ENCODE measurements at places on chromosomes 11 and 22. TPM values are rescaled to one million over a fixed set of nuclear protein-coding genes. Genes with fewer than 3 reads are reported as not detected.
A peak's percentile ranks its signal among the peaks of the same experiment; 100 is the strongest.

DNA sequence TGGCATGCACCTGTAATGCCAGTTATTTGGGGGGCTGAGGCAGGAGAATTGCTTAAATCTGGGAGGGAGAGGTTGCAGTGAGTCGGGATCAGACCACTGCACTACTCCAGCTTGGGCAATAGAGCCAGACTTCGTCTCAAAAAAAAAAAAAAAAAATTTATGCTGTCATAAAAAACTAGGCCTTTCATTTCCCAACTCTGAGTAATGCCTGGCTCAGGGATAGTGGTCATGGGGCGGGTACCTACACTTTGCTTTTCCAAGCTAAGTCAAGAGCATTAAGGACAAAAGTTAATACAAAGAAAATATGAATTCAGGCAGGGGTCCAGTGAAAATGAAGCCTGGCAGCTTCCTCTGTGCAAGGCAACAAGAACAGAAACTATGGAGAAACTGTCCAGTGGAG lies 16.3 kb downstream of the CPSF7 start:
- no peak for DNase-seq

GRCh38 chr22:19741053-19741452 lies 17.7 kb downstream of the GP1BB start:
- no peak for DNase-seq

DNA sequence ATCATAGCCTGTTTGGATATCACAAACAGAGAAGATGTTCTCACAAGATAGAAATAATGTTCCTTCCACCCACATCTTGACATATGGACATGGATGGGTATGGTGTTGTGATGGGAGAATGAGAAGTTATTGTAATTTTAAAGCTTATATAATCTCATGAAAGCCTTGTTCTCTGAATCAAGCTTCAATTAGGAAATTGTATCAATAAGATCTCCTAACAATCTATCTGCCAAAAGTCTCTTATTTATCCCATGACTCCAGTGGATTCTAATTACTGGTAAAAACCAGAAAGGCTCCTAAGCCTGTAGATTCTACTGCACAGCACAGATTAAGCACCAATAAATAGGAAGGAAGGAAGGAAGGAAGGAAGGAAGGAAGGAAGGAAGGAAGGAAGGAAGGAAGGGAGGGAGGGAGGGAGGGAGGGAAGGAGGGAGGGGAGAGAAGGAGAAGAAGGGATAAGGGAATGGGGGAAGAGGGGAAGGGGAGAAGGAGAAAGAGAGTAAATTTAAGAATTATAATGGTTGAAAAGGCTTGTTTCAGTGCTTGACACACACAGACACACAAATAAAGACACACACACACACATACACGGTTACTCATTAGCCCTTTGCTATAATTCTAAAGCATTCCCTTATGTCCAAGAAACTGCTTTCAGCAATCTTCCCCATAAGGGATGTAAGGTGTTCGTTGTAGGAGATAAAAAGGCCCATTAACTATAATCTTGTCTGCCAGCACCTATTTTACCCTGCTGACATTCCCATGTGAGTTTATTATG lies 258.0 kb upstream of the API5 start:
- DNase-seq = no peak

- DNase-seq = no peak
These were observed 20.9 kb upstream of the DGCR8 start for GRCh38 chr22:20058989-20059770.

GRCh38 chr11:73327812-73328364 lies 19.8 kb downstream of the ARHGEF17 start:
- no peak for DNase-seq

GRCh38 chr11:45580399-45580798 lies 85.0 kb downstream of the CHST1 start:
- DNase-seq = peak; percentile 79

DNA sequence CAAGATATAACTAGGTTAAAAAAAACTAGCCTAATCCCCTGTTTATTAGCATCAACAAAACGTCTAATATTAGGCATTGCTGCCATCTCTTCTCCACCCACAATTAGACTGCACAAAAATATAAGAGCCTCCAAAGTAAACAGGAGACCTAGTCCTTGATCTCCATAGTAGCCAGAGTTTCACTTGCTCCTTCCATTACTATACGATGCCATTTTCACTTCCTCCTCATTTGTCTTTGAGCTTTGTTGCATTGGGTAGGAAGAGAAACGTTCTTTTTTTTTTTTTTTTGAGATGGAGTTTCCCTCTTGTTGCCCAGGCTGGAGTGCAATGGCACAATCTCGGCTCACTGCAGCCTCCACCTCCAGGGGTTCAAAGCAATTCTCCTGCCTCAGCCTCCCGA lies 42.3 kb upstream of the RDX start:
- DNase-seq = no peak

GRCh38 chr22:33851821-33852384 lies 68.4 kb downstream of the LARGE1 start:
- DNase-seq = peak; percentile 49

- DNase-seq = no peak
These were observed 5.7 kb downstream of the MUC5AC start for GRCh38 chr11:1163321-1163910.

- DNase-seq = no peak
These were observed 13.3 kb upstream of the CD81 start for GRCh38 chr11:2363577-2364370.

Gene SCUBE1
- total RNA-seq = 1.2 TPM

DNA sequence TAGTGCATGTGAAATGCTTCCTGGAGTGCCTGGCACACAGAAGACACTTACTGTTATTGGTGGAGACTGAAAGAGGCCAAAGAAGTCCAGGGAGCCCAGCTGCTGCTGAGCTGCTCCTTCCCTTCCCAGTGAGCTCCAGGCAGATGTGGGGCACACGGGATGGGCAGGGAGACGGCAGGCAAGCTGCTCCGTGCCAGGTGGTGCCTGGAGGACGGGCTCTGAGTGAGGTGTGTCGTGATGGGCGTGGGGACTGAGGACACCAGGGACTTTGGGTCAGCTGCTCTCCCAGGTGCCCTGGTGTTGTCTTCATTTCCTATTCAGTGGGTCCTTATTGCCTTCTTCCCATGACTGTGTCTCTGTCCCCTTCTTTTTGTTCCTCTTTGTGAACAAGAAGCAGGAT lies 19.5 kb downstream of the TAB1 start:
- DNase-seq = no peak

DNA sequence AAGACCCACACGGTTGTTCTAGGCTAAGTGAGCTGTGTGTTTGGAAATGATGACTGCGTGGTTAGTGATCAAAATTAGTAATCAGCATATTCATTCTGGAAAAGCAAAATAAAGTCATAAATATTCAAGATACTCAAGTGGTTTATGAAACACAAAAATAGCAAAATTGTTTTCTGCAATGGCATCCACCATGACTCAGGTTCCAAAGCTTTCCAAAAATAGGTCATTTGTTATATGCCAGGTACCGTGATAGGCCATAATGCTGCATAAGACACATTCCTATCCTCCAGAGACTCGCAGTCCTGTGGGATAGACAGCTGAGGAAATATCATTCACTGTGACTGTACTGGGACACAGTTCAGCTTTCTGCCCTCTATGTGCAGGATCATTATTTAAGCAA lies 2.4 kb upstream of the ATL3 start:
- DNase-seq = no peak

DNA sequence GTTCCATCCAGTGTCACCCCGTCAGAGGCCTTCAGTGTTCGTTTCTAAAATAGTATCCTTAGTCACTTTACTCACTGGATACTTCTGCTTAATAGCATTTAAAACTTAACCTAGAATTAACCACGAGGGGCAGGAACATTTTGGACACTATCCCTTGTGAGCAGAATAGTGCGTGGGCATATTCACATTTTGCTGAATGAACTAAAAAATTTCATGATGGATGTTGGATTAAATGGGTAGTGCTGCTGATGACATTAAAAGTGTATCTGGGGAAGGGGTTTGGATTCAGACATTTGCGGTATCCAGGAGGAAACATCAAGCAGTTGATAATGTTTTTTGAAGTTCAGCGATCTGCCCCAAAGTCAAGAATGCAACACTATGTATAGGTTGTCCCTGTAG lies 750 bp upstream of the NAT10 start:
- no peak for DNase-seq

DNA sequence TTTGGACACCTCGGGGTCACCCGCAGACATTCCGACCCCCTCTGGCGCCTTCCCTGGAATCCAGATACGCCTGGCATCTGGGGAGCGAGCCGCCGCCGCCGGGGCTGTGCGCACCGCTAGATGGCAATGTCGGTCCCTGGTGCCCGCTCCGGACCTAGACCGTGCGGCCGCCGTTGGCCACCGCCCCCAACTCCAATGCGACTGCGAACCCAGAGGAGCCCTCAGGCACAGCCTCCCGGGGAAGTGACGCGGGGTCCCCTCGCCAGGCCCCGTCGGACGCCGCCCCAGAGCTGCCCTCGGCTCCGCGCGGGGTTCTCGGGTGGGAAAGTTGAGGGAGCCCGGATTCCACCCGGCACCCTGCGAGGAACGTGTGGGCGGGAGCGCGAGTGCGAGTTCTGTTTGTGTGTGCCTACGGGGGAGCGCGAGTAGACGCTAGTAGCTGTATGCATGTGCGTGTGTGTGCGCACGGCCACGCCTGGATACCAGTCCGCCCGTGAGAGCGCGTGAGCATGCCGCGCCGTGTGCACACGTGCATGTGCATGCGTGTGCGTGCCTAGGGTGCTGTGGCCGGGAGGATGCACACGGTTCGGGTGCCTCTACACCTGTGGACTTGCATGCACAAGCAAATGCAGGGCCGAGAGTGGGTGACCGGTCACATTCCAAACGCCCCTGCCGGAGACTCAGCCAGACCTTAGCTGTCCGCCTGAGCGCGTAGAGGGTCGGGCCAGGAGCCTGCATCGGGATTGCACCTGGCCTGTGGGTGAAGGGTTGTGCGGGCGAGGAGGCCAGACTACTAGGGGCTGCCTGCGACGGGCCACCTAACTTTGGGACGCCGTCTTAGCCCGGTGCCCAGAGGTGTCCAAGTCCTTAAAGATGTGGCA lies 1.9 kb downstream of the CHRM4 start:
- peak; percentile 73 for DNase-seq

Gene MUC2
- under 0.01 TPM for total RNA-seq

Gene TEX54
- total RNA-seq = not detected

Gene PTPN5
- 1.1 TPM for total RNA-seq

Gene RPS6KA4
- 90.4 TPM for total RNA-seq

Measured in stomach (tissue), 19 donors.